Esophagus mucosa (tissue), 1 donor: ENCODE measurements at places on chromosomes 7 and 10. TPM values are rescaled to one million over a fixed set of nuclear protein-coding genes. Genes with fewer than 3 reads are reported as not detected.
A peak's percentile ranks its signal among the peaks of the same experiment; 100 is the strongest.

Gene TRAPPC14
- total RNA-seq: 16.3 TPM

DNA sequence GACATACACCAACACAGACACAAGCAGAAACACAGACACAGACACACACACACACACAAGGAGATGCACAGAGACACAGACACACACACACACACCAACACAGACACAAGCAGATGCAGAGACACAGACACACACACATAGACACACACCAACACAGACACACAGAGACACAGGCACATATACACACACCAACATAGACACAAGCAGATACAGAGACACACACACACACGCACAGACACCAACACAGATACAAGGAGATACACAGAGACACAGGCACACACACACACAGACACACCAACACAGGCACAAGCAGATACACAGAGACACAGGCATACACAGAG is 347.2 kb upstream of the KLF6 start:
- ATAC-seq: no peak

DNA sequence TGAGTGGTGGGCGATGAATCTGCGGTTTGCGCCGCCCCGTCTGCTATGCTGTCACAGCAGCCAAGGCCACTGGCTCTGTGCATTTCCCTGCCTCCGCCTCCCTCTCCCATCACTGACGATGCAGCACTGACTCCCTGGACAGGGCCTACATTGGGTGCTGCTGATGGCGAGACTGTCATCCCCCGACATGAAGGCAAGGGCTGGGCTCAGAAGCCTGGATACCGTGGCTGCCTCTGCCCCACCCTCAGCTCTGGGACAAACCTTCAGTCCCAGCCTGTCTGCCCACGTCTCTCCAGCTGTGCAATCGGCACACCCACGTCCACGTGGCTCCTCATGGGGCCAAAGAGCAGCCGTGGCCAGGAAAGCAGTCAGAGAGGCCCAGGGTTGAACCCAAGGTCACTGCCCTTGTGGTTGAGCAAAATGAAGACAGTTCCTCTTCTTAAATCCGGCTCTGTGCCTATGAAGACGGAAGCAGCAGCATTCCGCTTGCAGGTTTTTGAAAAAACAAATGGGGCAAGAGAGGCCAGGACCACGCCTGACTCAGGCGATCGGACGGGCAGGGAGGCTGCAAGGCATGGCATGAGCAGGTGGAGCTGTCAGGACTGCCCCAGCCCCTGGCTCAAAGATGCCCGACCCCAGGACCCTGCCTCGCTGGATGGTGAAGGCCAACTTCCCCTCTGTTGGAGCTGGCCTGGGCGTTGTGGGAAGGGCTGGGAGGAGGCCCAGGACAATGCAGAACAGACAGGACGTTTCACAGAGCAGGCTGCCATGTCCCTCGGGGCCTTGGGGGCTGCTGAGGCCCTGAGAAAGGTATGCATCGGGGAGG is 517.5 kb downstream of the DNAJB6 start:
- peak; percentile 50 for ATAC-seq

DNA sequence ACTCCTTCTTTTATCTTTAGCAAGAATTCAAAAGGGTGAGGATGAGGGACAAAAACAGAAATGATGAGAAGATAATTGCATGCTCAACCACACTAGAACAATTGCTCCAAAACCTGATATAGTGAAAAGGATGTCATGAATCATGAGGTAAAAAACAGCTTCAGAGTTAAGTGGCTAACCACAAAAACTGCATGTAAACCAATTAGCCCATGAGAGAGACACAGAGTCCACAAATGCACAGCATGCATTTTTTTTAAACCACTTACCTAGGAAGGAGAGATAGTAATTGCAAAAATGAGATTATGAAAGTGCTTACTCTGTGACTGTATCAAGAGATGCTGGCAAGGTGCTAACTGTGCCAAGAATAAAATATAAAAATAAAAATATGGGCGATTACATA is 132.9 kb downstream of the MBL2 start:
- no peak for ATAC-seq

GRCh38 chr10:95264227-95265051 is 26.4 kb downstream of the PDLIM1 start:
- ATAC-seq: peak; percentile 76

Gene ZNF853
- 0.24 TPM for total RNA-seq

DNA sequence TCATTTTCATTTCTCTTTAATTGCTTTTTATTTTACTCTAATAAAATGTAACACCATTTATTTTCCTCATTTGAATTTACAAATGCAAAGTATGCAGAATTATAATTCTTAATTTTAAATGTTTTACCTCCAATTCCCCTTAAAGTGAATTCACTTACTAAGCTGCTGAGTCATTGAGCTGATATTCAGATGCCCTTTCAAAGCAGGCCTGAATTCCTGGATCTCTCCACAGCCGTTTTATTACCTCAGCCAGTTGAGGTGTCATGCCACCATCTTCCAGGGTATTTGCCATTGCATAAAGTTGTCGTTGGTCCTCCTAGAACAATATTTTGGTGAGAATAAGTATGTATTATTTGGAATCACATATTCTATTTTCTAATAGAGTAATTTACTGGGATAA is 33.2 kb downstream of the GNAT3 start:
- no peak for ATAC-seq

Gene SPDYE8
- not detected for total RNA-seq

- ATAC-seq: no peak
Measured at GRCh38 chr7:380139-380485, 90.1 kb downstream of the FOXL3 start.

DNA sequence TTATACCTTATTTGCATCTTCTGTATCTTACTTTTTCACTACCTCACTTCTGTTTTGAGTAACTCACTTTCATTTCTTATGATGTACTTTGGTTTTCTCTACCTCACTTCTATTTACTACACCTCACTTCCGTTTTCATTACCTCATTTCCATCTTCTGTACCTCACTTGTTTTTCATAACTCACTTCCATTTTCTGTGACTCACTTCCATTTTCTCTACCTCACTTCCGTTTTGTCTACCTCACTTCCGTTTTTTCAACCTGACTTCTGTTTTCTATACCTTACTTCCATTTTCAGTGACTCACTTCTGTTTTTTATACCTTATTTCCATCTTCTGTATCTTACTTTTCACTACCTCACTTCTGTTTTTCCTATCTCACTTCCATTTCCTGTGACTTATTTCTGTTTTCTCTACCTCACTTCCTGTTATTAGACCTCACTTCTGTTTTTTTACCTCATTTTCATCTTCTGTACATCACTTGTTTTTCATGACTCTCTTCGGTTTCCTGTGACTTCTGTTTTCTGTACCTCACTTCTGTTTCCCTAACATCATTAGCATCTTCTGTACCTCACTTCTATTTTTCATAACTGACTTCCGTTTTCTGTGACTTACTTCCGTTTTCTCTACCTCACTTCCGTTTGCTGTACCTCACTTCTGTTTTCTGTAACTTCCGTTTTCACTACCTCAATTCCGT is 493.1 kb upstream of the AKR1E2 start:
- ATAC-seq: no peak

- no peak for ATAC-seq
Measured at GRCh38 chr10:26269754-26270153, 53.2 kb downstream of the GAD2 start.

GRCh38 chr7:47149208-47149839 is 432.6 kb downstream of the TNS3 start:
- ATAC-seq: no peak

Gene LLCFC1
- total RNA-seq: not detected

DNA sequence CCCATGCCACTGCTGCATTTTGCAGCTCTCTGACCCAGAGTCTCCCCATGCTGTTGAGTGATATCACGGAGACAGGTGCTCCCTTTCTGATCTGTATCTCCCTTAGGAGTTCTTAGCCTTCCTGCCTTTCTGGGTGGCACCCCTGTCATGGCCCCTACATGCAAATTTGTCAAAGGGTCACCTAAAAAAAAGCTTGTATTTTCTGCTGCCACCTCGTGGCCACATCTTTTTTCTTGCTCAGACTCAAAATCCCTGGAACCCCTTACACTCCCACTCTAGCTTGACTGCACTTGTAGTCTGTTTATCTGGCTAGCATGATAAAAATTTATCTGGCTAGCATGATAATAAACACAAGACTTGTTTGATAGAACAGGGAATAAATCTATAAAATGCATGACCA is 809.1 kb downstream of the SORCS1 start:
- no peak for ATAC-seq

GRCh38 chr7:100466653-100467605 is 2.9 kb upstream of the SPACDR start:
- no peak for ATAC-seq

- no peak for ATAC-seq
Measured at GRCh38 chr7:80637911-80638765, at the start of gene CD36. CD36 (plus strand) TSS chr7:80638642; CDS start chr7:80646741, 8,099 bp downstream.

Gene SMKR1
- not detected for total RNA-seq

Gene PTF1A
- not detected for total RNA-seq

GRCh38 chr7:75050501-75050900 is 23.1 kb downstream of the RCC1L start:
- ATAC-seq: peak; percentile 46

DNA sequence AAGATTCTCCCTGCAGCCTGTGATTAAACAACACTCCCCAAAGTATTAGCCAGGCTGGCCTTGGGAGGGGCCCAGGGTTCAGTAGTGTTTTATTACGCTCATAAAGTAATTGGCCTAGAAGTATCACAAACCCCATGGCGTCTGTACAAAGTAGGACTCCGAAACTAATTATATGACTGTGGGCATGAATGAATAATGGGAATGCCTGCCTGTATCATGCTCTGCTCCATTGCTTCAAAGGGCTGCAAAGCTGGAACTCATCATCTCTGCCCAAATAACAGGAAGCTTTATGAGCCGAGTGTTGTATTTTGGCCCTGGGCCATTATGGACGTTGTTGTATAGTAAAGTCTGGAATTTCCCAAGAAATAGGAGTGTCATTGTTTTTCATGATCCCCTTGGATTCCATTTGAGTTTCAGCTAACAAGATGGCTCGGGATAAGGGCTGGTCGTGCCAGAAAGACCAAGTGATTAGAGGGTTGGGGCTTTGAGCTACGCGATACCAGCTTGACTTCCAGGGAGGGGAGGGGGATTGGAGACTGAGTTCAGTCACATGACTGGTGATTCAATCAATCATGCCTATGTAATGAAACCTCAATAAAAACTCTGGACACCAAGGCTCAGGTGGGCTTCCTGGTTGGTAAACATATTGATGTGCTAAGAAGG is 65.3 kb upstream of the NPTX2 start:
- no peak for ATAC-seq

GRCh38 chr7:155682484-155682883 is 38.0 kb downstream of the RBM33 start:
- no peak for ATAC-seq

GRCh38 chr7:4882169-4883032 is 1.1 kb downstream of the RADIL start:
- ATAC-seq: no peak

Gene SFRP5
- total RNA-seq: not detected

Gene TPK1
- 2.0 TPM for total RNA-seq

- ATAC-seq: no peak
Measured at GRCh38 chr7:41503438-41503837, 199.5 kb downstream of the INHBA start.

GRCh38 chr7:99679400-99680191 is at the start of gene CYP3A5:
CYP3A5 (minus strand) TSS chr7:99679996; CDS start chr7:99679896, 100 bp downstream.
- peak; percentile 92 for ATAC-seq

Gene ZNF438
- total RNA-seq: 2.9 TPM

Gene ITPRID1
- 0.28 TPM for total RNA-seq

DNA sequence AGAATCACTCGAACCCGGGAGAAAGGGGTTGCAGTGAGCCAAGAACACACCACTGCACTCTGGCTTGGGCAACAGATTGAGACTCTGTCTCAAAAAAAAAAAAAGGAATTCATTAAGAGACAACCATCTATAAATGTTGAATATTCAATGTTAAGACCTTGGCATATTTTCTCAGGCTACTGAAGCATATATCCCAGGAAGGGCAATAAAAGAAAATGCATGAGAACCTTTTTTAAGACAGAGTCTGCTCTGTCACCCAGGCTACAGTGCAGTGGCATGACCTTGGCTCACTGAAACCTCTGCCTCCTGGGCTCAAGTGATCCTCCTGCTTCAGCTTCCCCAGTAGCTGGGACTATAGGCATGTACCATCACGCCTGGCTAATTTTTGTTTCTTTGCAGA is 165.0 kb downstream of the JMJD1C start:
- ATAC-seq: no peak

DNA sequence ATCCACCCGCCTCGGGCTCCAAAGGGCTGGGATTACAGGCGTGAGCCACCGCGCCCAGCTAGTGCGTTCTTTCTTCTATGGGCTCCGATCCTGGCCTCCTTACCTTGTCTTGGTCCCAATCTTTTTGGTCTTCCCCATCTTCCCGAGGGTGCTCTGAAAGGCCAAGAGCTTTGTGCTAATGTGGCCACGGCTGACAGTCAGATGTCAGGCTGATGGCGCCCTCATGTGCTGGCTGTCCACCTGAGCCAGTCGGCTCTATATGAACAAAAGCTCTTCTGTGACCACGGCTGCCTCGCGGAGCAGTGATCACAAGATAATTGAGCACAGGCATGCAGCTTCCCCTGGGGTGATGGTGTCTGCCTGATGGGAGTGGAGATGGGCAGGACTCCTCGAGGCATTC is 11.0 kb upstream of the AHCYL2 start:
- ATAC-seq: peak; percentile 29

DNA sequence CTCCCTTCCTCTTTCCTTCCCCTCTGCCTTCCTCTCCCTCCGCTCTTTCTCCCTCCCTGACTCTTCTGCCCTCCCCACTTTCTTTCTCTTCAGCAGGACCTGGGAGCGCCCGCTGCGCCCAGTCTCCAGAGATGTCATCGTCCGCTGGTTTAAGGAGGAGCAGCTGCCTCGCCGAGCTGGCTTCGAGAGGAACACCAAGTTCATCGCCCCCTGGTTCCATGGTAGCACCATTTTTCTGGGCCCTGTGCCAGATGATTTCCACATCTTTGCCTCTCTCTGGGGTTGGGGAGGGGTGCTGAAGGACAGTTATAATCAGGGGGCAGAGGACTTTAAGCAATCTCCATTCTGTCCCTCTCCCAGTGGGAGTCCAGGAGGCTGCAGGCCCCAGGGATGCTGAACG is 71.6 kb downstream of the SH2D4B start:
- ATAC-seq: no peak

GRCh38 chr10:44180321-44181168 is 204.4 kb downstream of the CXCL12 start:
- ATAC-seq: no peak

DNA sequence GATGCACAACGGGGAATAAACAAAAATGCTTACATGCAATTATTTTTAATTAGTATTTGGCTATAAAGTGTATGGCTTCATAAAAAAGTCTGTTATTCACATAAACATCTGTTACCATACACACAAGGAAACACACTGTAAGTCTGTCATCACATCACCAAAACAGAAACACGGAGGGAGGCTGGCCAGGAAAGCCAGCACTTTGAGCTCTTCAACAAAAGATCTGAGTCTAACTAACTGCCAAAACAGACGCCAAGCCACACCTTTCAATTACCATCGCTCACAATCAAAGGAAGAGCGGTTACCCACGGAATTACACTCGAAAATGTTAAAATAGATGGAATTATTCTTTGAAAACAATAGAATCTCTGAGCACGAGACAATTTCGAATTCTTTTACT is 49.2 kb upstream of the MGMT start:
- no peak for ATAC-seq

GRCh38 chr7:73423519-73424488 is 9.8 kb upstream of the FZD9 start:
- ATAC-seq: peak; percentile 39
